ENCODE measurements at places on chromosomes 1 and 21.

GRCh38 chr1:98049370-98050135, 128.7 kb upstream of the DPYD start:
- DNase-seq: no peak

GRCh38 chr1:238265866-238266265, 375.1 kb upstream of the ZP4 start:
- DNase-seq: no peak

DNA sequence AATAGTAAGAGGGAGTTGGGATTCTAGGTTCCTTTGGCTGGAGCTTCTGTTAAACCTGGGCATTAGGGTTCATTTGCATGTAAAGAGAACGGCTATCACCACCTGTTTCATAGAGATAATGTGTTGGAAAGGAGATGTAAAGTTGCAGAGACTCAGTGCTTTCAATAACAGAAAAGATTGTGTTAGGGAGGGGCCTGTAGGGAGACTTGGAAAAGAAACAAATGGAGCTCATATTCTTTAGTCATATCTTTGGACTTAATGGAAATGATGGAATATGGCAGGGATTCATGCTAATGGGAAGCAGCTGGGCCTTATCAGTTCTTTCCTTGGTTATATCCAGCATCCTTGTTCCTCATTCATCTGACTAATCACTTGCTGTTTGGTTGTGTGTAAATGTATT, 144.9 kb downstream of the CD247 start:
- no peak for DNase-seq

GRCh38 chr21:34962586-34963222, 86.4 kb downstream of the RUNX1 start:
- peak; percentile 54 for DNase-seq

DNA sequence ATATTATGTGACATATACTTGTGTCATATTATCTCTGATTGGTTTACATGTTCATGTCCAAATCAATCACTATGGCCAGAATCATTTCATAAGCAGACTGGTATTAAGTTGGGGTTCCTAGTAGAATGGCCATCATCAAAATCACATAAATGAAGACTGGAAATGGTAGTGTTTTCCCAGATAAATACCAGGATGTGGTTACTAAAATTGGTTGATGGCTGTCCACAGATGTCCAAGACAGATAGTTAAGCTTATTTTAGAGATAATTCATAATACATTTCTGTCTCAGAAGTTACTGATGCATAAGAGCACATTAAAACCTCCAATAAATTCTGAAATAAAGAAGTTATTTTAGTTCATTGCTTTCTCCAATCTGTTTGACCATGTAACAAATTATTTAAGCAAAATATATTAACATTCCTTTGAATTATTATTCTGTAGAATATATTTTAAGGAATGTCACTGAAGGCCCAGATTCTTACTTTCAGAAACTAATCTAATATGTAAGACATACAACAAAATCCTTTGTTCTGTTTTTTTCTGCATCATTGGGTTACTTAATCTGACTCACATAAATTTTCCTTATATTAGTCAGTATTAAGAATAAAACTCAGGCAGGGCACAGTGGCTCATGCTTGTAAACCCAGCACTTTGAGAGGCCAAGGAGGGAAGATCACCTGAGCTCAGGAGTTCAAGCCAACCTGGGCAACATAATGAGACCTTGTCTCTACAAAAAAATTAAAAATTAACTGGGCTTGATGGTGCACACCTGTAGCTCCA, 483.9 kb downstream of the PTPRC start:
- DNase-seq: no peak

DNA sequence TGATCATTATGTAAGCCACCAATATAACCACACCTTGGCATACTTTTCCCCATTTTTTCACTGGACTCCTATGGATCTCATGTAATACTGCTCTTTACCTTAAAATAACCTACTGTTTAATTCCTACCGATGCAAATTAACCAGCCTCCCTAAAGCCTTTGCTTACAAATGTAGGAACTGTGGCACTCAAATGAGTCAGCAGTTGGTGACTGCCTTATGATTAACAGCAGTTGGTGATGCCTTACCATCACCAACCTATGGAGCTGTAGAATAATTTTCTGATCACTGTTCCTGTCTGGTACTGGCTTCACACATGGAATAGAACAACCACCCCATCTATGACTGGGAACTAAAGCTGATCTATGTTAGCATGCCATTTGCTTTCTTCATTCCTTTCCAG, 7.8 kb upstream of the NUDT17 start:
- no peak for DNase-seq

- DNase-seq: no peak
Measured at GRCh38 chr1:192573499-192573898, 2.1 kb upstream of the RGS1 start.

GRCh38 chr1:81414488-81415015, 386.2 kb upstream of the ADGRL2 start:
- peak; percentile 7 for DNase-seq

- DNase-seq: no peak
Measured at GRCh38 chr21:38843379-38843778, 37.6 kb downstream of the ETS2 start.

DNA sequence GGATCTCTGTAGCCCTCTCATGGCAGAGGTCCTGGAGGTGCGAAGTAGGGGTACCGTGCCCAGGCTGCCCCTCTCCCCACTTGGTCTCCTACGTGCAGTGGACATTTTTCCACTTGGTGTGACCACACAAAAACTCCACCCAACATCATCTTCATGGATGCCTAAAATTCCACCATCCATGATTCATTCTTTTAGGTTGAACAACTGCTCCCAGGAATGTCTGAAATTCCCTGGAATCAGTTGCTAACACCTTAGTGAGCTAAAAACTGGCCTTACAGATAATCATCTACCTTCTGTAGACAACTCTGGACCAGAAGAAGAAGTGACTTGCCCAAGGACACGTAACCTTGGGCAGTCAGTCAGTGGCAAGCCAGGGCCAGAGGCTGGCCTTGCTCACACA, 32.1 kb upstream of the CLIC4 start:
- DNase-seq: no peak

DNA sequence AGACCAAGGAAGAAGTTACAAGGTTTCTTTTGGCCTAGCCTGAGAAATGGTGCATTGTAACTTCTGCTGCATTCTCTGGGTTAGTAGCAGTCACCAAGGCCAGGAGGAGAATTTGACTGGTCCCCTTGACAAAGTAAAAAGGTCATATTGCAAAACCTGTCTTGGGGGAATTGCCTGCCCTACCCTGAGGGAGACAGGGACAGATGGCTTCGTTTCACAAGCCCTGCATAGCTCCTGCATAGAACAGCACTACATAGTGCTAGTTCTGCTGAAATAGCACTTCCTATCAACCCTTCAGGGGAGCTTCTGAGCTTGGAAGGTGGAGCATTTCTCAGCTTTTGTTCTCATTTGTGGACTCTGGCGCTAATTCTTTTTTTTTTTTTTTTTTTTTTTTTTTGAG, 20.4 kb upstream of the AK2 start:
- DNase-seq: no peak

- DNase-seq: no peak
Measured at GRCh38 chr1:224694969-224695368, 78.9 kb downstream of the CNIH3 start.

DNA sequence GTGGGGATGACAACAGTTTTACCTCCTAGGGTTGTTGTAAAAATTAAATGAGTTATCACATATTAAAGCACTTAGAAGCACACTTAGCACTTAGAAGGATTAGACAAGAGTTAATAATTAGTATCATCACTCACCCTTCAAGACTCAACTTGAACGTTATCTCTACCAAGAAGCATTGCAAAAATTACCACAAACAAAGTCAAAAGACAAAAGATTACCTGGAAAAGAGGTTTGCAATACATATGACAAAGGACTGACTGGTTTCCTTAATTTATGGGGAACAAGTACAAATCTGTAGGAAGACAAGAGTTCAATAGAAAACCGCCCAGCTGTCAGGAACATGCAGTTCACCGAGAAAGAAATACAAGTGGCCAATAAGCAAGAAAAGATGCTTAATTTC, 93.3 kb upstream of the ATP1A1 start:
- DNase-seq: no peak

GRCh38 chr1:154483941-154484803, 17.8 kb upstream of the TDRD10 start:
- DNase-seq: no peak

DNA sequence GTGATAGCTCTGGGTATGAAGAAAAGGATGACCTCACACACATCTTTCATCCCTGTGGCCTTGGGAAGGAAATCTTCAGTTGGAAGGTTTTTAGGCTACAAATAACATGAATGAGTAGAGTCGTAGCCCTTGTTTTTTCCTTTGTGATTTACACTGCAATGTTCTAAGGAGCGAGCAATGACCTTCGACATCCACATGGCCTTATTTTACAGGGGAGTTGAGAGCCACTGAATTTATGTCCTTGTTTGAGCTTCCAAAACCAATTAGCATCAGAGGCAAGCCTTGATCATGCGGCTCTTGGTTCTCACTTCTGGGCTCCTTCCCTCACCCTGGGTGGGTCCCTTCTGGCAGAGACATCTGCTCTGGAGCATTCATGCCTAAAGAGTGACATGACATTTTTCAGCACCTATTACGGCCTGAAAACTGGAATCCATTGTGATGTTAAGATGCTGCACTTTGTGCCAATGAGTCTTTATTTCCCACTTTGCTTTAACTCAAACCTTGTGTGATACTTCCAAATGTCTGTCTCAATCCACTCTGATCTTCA, 70.5 kb upstream of the RUNX1 start:
- DNase-seq: no peak

- no peak for DNase-seq
Measured at GRCh38 chr1:117669572-117669971, 63.7 kb downstream of the TENT5C start.

DNA sequence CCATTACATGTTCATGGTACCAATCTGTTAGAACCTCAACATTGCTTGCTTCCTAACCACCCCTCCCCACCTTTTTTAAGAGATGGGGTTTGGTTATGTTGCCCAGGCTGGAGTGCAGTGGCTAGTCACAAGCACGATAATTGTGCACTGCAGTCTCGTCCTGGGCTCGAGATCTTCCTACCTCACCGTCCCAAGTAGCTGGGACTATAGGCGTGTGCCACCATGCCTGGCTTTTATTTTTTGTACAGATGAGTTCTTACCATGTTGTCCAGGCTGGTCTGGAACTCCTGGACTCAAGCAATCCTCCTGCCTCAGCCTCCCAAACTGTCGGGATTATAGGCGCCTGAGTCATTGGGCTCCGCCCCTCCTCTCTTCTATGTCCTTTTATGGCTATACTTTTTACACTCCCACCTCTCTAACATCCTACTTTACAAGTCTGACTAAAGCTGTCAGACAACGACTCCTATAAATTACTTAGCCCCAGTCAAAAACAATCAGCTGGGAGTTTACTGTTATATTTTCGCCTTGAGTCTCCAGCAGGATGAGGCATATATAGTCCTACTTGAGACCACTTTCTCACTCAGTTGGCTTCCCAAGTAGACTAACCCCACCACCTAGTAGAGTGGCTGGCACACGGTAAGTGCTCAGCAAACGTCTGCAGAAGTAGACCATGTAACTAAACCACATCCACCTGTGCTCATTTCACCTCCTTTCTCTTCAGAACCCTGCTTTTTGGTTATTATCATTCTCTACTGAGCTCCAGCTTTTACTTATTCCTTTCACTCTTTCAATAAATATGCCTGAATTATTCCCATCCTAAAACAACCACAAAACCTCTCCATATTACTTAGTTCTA, 13.8 kb downstream of the ENSA start:
- DNase-seq: no peak

DNA sequence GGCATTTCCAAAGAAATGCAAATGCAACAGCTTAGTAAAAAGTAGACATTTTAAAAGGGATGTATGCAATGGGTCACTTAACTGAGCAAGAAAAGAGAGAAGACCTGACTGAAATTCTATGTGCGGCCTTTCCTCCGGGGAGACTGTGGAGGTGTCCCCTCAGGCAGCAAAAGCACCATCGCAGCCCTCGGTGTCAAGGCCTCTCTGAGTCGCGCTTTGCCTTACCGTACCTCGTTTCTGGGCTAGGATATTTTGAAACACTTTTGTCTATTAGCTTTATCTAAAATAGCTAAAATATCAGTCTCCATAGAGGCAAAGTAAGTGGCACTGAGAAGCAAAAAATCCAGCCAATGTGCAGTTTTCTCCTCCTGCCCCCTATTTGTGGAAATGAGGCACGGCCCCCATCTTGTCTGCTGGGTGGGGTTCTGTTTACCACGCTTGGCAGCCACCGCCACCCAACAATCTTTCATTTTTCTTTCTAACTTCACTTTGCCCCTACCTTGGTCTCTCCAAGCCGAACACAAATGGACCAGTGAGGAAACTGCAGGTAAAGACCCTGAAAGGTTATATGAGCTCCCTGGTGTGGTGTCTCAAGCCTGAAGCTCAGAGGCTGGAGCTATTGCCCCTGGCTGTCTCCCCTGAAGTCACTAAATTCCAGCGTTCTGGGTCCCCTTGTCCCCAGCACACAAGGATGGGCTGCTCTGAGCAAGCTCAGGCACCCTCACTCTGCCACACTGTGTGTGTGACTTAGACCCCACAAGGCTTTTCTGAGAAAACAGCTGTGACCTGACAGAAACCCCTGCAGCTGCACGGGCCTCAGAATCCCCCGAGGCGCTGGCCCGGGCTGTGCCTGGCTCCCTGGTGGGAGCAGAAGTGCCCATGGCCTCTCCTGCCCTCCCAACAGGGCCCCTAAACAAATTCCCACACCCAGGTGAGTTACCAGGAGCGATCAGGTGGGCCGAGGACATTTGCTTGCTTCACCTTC, 1.6 kb downstream of the CD247 start:
- DNase-seq: no peak

- DNase-seq: no peak
Measured at GRCh38 chr1:17731460-17731859, 23.7 kb upstream of the ACTL8 start.

DNA sequence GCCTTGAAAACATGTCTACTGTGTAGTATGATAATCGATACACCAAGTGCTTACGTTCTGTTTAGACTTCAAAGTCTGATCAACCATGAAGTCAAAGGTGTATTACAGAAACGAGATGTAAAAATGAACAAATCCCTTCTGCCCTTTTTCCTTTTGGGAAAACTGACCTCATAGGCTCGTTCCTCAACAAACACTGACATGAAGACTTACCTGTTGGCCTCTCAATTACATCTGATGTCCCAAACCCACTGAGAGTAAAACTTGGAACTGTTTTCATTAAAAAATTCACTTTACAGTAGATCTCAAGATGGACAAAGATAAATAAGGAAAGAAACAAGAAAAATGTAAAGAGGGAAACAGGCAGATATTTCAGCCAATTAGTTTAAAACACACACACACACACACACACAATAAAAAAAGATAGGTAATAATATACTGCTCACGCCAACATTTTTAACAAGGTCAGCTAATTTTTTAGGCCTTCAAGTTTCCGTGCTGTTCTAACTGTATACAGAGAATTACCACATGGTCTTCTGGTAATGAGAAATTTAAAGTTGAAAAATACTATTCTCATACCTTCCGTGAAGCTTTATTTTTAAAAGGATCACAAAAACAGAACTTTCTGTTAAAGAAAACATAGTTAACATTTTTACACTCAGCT, 2.1 kb downstream of the HMGN1 start:
- DNase-seq: no peak
